NCI-H1048 (cell line): ENCODE measurements at places on chromosomes 2 and 18.

DNA sequence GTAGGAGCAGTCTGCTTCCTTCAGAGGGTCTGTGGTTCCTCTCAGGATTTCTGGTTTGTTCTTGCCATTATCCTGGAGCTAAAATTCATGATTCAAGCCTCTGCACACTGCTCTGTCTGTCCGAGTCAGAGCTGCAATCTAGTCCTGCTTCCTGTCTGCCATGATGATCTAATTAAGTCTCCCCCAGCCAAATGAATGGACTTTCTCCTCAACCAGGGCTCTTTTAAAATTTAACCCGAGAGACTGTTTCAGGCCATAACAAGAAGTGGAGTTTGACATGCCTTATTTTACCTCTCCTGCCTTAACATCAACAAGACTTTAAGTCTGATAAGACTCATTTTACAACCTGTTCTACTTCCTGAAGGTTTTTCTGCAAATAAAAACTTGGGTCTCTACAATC is 1009.6 kb upstream of the DDX18 start:
- DNase-seq = no peak

GRCh38 chr2:166516712-166517303 is 22.8 kb upstream of the SCN7A start:
- DNase-seq = no peak

DNA sequence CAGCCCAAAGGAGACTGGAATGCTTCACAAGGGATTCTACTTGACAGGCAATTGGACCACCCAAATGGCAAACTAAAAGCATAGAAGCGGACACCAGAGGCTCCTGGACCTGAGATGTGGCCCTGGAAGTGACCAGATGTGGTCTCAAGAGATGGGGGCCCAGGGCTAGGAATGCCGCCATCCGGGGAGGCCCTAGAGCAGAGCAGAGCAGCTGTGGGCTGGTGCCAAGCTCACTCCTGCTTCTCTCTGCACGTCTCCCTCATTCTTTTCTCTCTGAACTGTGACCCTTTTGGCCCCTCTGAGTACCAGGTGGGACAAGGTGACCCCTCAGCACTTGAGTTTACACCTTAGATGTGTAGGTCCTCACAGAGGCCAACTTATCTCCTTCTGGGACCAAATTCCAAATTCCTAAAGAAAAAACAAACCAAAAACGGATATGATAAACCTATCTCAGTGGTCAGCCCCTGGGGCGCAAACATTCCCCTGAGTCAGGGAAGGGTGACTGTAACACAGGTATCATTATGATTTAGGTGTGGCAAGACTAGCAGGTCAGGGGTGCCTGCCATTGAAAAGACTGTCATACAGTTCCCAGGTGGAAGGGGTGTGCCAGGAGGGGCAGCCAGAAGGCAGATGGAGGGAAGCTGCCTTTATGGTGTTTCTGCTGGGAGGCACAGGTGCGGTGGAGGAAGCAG is 6.5 kb upstream of the IL1R2 start:
- no peak for DNase-seq

DNA sequence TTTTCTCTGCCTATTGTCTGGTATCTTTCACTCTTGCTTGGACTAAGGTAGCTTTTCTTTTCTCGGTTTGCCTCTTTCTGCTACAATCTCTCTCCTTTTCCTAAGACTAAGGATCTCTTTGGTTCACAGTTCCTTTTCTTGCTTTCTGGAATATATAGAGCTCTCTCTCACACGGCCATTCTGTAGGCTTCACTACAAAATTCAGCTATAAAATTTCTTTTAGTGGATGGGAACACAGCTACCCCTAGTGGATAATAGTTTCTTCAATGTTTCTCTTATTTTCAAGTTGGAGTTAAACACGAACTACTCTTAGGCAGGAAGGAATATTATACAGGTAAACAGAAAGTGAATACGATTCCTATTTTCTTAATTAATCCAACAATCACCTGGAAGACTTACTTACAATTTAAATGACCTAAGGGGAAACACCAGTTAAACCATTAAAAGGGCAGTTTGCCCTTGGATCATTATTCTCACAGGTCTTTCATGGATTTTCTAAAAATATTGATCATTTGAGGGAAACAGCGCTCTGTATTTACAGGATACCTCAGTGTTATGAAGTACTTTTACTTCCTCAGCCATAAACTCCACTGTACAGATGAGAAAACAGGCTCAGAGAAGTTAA is 140.5 kb downstream of the LRP2 start:
- no peak for DNase-seq

- DNase-seq = no peak
Observed at GRCh38 chr2:116319935-116320334, 1494.6 kb upstream of the DDX18 start.

GRCh38 chr2:102282678-102283091 is 28.7 kb upstream of the IL1RL1 start:
- DNase-seq = no peak

- no peak for DNase-seq
Observed at GRCh38 chr2:41495050-41495449, 552.8 kb upstream of the PKDCC start.

DNA sequence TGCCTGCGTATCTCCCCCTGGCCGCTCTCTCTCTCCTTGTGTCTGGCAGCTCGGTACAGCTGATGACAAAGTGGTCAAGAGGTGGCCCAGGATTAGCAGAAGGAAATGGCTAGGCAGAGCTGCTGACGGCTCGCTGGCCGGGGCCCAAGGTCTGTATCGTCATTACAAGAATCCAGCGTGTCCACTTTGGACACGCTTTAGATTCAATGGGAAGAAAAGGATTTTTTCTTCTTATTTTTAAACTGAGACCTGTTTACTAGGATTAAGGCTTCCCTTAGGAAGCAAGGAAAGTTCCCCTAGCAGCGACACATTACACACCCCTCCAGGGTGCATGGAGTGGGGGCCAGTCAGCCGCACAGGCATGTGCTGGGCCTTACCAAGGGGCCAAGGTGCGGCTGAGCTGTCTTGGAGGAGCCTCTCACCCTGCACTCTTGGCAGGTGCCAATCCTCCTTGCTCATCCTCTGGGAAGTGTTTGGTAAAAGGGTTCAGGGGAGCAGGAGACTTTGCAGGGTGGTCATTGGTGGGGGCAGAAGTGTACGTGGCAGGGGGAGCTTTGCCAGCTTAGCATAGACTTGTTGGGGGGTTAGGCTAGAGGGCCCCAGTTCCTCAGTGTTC is 76.8 kb downstream of the POLR1A start:
- DNase-seq = no peak
